Adrenal gland (tissue), 19 donors: ENCODE measurements at places on chromosomes 16 and 17. TPM values are rescaled to one million over a fixed set of nuclear protein-coding genes. Genes with fewer than 3 reads are reported as not detected.

Gene IRX5
- 0.97 TPM for total RNA-seq

Gene RBFOX1
- total RNA-seq: 1.4 TPM

- no peak for DNase-seq
Observed at GRCh38 chr16:381012-381788, 578 bp downstream of the PGAP6 start.

- DNase-seq: no peak
Observed at GRCh38 chr16:2482249-2482648, 7.3 kb downstream of the TBC1D24 start.

- peak; percentile 76 for DNase-seq
Observed at GRCh38 chr17:49341356-49341755, 20.7 kb downstream of the ZNF652 start.

GRCh38 chr16:3646348-3646920 is 8.1 kb upstream of the DNASE1 start:
- DNase-seq: peak; percentile 47

GRCh38 chr16:84917492-84917891 is 93.8 kb downstream of the ZDHHC7 start:
- DNase-seq: no peak

- peak; percentile 65 for DNase-seq
Observed at GRCh38 chr16:47565454-47565853, 104.3 kb downstream of the PHKB start.

DNA sequence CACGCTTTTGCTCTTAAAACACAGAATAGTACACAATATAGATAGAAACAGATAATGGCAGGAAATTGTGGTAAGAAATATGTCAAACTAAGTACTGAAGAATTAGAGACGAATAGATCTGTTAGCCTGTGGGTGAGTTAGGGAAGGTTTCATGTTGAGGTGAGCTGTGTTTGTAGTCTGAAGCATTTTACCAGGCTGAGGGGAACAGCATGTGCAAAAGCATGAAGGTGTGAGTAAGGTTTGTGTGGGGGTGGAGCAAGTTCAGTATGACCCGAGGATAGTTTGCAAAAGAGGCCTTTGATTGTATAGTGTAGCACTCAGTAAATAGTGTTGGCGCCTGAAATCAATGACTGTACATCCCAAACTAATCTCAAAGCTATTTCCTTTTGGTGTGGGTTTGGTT is 13.8 kb downstream of the IGSF6 start:
- DNase-seq: no peak
